Hematopoietic multipotent progenitor cell treated with erythropoietin and hydrocortisone succinate and interleukin-3 and kit ligand, for 4 days (in vitro differentiated cells): ENCODE measurements at places on chromosomes 6 and 20.

GRCh38 chr6:163243083-163243482 lies 171.4 kb upstream of the QKI start:
- DNase-seq: no peak

- peak; percentile 78 for DNase-seq
Observed at GRCh38 chr6:166633732-166634535, 6.9 kb upstream of the RPS6KA2 start.

- DNase-seq: no peak
Observed at GRCh38 chr20:1417273-1417672, 24.4 kb upstream of the FKBP1A start.

DNA sequence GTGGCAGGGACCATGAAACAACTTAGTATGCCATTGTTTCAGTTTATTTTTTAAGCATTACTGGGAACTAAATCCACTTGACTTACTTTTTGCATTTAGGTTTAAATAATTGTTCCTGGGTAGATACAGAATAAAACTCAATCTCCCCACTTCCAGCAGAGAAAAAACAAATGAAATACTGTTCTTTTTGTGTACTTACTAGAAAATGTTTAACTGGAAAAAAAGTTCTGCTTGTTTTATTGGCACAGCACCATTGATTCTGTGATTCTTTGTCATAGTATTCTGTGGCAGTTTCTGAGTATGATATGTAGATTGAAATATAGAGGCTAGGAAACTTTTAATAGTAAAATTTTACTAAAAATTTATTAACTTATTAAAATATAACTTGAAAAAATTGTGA lies 10.2 kb downstream of the ASXL1 start:
- DNase-seq: no peak

DNA sequence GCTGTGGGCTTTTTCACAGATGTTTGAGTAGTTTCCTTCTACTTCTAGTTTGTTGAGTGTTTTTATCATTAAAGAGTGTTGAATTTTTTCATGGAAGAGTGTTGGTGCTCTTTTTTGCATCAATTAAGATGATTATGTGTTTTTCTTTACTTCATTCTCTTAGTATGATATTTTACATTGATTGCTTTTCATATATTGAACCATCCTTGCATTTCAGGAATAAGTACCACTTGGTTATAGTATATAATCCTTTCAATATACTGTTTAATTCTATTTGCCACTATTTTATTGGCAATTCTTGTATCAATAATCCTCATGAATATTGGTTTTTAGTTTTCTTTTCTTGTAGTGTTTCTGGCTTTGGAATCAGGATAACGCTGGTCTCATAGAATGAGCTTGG lies 113.7 kb upstream of the PRDM1 start:
- no peak for DNase-seq

DNA sequence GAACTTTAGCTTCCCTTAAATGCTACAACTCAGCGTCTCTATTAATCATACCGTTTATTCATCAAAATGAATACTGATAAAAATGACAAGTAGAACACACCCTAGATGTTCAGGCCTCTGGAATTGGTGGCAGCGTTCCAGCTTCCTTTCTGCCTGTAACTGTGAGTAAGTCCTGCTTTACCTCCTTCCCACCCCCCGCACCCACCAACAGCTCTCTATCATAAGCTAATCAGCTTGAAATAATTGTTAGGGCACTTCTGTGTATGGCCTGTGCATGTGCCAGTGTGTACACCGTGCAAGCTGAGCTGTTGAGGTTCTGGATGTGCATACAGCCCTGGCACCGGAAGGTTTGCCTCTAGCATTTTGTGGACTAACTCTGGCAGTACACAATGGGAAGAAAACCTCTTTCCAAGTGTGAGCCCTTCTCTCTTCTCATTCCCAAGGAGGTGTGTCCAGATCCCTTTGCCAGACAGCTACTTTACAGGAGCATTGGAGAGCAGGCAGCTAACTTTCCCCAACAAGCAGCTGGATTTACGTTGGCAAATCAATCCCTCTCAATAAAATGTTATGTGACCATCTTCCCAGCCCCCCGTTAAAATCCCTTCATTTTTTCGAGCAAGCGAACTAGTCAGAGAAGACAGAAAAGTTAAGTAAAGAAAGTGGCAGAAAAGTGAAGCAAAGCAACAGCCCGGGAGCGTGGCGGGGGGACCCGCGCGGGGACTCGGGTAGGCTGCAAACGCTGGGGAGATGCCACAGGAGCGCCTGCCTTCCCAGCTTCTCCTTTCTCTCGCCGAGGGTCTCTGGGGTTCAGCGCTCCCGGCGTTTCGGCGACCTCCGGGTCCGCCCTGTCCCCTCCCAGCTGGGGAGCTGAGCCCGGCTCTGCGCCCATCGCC lies 803 bp upstream of the ADGRG6 start:
- peak; percentile 46 for DNase-seq
